HCT116 (cell line): ENCODE measurements at places on chromosomes 11 and 22. TPM values are rescaled to one million over a fixed set of nuclear protein-coding genes. Genes with fewer than 3 reads are reported as not detected.

DNA sequence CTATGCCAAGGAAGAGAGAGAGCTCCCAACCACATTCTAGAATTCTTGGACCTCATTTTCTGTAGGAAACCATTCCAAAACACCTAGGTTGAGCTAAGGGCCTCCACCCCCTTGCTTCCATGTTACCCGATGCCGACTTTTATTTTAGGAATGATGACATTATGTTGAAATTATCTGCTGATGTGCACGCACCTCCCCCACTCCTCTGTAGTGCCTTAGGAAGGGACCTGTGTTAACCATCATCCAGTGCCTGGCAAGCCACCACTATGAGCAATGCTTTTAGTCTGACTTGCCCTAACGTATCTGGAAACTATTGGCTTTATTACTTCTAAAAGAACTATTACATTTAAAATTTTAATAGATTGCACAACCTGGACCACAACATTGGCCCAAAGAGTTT lies 42.1 kb downstream of the NCAPD3 start:
- no peak overlapping the region for H3K4me3 ChIP-seq
- H3K4me1 ChIP-seq: no peaks in the 10 kb centered on the region
- no peaks in the 10 kb centered on the region for H3K27me3 ChIP-seq
- H3K27ac ChIP-seq: no peak overlapping the region
- DNase-seq: no peak
- peaks cover 51% of the 10 kb centered on the region for H3K36me3 ChIP-seq

DNA sequence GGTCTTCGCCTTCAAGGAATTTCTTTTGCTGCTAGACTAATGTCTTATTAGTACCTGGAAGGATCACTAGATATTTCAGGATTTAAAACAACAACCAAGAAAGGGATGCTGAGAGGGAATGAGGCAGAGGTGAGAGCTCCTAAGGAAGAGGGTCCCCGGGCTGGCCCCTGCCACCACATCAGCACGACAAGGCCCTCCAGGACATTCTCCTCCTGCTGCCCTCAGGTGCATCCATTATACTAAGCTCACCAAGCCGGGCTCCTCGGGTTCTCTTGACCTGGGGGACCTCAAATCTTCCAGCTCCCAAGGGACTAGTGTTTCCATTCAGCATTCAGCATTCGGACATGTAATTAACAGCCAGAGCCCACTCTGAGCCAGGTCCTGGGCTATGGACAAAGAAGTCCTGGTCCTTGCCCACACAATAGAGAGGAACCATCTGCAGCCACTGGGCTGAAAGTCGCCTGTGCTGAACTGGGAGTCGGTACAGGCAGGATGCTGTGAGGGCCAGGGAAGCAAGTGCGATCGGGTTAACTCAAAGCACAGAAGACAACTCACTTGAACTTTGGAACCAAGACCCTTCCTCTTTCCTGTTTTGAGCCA lies 29.4 kb upstream of the OAF start:
- no peak for DNase-seq
- no peaks in the 10 kb centered on the region for H3K36me3 ChIP-seq
- peaks cover 17% of the 10 kb centered on the region; the same call in 1 of the 2 replicates for H3K4me1 ChIP-seq
- peaks cover 14% of the 10 kb centered on the region; the same call in 1 of the 2 replicates for H3K27me3 ChIP-seq
- H3K27ac ChIP-seq: no peak overlapping the region

GRCh38 chr11:23974601-23975000 lies 522.3 kb upstream of the LUZP2 start:
- H3K36me3 ChIP-seq: no peaks in the 10 kb centered on the region
- H3K27me3 ChIP-seq: no peaks in the 10 kb centered on the region
- no peak overlapping the region for H3K27ac ChIP-seq
- no peak for DNase-seq
- no peaks in the 10 kb centered on the region for H3K4me1 ChIP-seq

- H3K36me3 ChIP-seq: peaks cover 13% of the 10 kb centered on the region; the same call in 1 of the 2 replicates
- DNase-seq: no peak
- peak overlapping the region; percentile 81 for H3K4me3 ChIP-seq
Measured at GRCh38 chr22:23180893-23181720, 798 bp downstream of the BCR start.

The CNTF gene
- total RNA-seq: 2.3 TPM

DNA sequence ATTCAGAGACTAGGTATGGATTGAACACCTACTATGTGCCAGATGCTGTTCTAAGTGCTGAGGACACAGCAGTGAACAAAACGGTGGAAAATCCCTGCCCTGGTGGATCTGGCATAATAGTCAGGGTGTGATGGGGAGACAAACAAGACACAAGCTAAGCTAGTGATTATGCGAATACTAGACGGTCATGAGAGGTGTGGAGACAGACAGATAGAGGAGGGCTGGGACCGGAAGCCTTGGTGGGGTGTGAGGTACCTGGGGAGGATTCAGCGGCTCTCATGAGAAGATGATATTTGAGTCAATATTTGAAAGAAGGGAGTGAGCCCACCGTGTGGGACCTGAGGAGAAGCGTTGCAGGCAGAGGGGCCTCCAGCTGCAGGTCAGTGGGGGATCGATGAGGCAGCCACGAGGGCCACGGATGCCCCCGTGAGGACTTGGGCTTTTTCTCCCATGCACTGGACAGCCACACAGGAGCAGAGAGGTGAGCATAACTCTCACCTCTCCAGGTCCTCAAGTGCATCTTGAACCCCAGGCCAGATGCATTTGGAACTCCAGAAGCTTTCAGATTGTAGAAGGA lies 4.7 kb downstream of the CD5 start:
- no peaks in the 10 kb centered on the region for H3K36me3 ChIP-seq
- H3K27ac ChIP-seq: no peak overlapping the region
- no peaks in the 10 kb centered on the region for H3K27me3 ChIP-seq
- no peak for DNase-seq
- H3K4me1 ChIP-seq: no peaks in the 10 kb centered on the region

The SLC22A9 gene
- total RNA-seq: not detected

DNA sequence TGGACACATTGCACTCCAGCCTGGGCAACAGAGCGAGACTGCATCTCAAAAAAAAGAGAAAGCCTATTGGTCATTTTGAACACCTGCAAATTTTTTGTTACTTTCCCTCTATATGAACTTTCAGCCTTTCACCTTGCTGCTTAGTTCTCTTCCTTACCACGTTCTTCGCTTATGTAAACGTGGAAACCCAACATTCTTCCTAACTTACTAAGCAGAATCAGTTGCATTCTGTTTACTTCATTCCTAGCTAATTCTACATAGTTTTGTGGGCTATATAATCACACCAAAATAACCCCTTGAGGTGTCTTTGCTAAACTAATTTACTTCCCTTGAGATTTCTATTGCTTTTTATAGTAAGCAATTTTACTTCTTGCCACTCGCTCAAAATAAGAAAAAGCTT lies 23.2 kb downstream of the MS4A4A start:
- no peak overlapping the region for H3K4me3 ChIP-seq
- no peaks in the 10 kb centered on the region for H3K27me3 ChIP-seq
- no peak overlapping the region for H3K27ac ChIP-seq
- no peaks in the 10 kb centered on the region for H3K4me1 ChIP-seq
- H3K36me3 ChIP-seq: no peaks in the 10 kb centered on the region
- DNase-seq: no peak

GRCh38 chr11:1650034-1650917 lies 20.7 kb downstream of the KRTAP5-5 start:
- no peak overlapping the region for H3K27ac ChIP-seq
- no peak overlapping the region for H3K4me3 ChIP-seq
- no peaks in the 10 kb centered on the region for H3K27me3 ChIP-seq
- H3K36me3 ChIP-seq: no peaks in the 10 kb centered on the region
- DNase-seq: no peak

GRCh38 chr22:31199187-31199586 lies 12.9 kb upstream of the LIMK2 start:
- peaks cover 5% of the 10 kb centered on the region for H3K36me3 ChIP-seq
- no peaks in the 10 kb centered on the region for H3K27me3 ChIP-seq
- no peak for DNase-seq
- H3K4me3 ChIP-seq: no peak overlapping the region
- H3K4me1 ChIP-seq: no peaks in the 10 kb centered on the region

DNA sequence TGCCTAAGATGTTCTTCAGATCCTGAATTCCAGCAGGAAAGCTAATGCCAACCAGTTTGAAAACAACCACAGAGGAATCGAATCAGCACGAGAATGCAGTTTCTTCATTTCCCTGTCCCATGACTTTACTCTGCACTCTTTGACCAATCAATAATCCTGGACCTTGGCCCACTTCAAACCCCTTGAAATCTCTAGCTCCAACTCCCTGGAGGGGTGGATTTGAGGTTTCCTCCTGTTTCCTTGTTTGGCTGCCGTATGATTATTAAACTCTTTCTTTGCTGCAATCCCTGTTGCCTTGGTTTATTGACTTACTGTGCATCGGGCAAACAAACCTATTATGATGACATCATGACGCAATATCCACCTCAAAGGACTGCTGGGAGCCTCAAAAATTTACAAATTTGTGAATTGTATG lies 109.3 kb downstream of the FBXO7 start:
- no peaks in the 10 kb centered on the region for H3K4me1 ChIP-seq
- H3K27ac ChIP-seq: no peak overlapping the region
- H3K36me3 ChIP-seq: no peaks in the 10 kb centered on the region
- DNase-seq: no peak

The SMTNL1 gene
- total RNA-seq: not detected

GRCh38 chr11:3622521-3622920 lies 19.3 kb downstream of the ART5 start:
- H3K4me3 ChIP-seq: no peak overlapping the region
- DNase-seq: no peak
- H3K27me3 ChIP-seq: no peaks in the 10 kb centered on the region
- no peaks in the 10 kb centered on the region for H3K4me1 ChIP-seq
- no peak overlapping the region for H3K27ac ChIP-seq

- H3K27ac ChIP-seq: no peak overlapping the region
- H3K27me3 ChIP-seq: no peaks in the 10 kb centered on the region
- peaks cover 11% of the 10 kb centered on the region; the same call in 1 of the 2 replicates for H3K4me1 ChIP-seq
- H3K36me3 ChIP-seq: 0 out of 2 replicates have a peak, but pooled peaks cover 4% of the 10 kb centered on the region
Measured at GRCh38 chr11:74069146-74070046, 60.5 kb upstream of the UCP3 start.

The LIF gene
- total RNA-seq: 75.4 TPM

DNA sequence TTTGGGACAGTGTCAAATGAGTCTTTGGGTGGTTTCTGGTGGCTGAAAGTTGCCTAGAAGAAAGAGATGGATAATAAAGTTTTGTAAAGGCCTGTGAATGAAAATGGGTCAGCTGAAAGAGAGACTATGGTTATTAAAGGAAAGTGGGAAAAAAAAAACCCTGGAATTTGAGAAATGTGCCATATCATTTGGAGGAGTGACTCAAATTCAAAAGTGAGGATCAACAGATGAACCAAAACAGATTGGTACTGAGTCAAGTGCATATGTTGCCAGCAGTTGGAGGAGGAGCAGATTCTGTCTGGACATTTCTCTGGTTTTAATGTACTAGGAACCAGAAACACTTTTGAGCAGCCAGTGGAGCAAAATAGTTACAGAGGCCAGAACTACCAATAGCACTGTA lies 339.8 kb downstream of the KCNA4 start:
- no peaks in the 10 kb centered on the region for H3K36me3 ChIP-seq
- H3K27ac ChIP-seq: no peak overlapping the region
- no peaks in the 10 kb centered on the region for H3K4me1 ChIP-seq

The PHETA2 gene
- 0.22 TPM for total RNA-seq

DNA sequence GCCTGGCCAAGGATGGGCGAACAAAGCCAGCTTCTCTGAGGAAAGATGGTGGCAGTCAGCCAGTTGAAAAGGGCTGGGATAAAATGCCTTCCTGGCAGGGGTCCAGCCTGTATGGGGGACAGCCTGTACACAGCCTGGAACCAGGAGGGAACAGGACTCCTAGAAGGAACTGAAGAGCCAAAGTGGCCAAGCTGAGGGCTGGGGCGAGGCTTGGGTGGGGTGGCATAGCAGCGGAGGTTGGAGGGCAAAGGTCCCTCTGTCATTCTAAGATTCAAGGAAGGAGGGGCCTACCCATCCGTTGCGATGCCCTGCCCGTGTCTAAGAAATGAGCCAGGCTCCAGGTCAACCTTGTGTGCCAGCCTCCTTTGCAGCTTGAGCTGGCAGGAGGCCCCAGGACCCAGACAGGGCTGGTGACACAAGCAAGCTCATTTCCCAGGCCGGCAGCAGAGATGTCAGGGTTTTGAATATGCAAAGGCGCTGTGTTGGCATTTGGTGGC lies 22.6 kb downstream of the FADD start:
- H3K27ac ChIP-seq: no peak overlapping the region
- no peaks in the 10 kb centered on the region for H3K36me3 ChIP-seq
- DNase-seq: no peak
- peaks cover 10% of the 10 kb centered on the region; the same call in 1 of the 2 replicates for H3K4me1 ChIP-seq
- H3K27me3 ChIP-seq: no peaks in the 10 kb centered on the region; the same call in 1 of the 2 replicates
- no peak overlapping the region for H3K4me3 ChIP-seq

DNA sequence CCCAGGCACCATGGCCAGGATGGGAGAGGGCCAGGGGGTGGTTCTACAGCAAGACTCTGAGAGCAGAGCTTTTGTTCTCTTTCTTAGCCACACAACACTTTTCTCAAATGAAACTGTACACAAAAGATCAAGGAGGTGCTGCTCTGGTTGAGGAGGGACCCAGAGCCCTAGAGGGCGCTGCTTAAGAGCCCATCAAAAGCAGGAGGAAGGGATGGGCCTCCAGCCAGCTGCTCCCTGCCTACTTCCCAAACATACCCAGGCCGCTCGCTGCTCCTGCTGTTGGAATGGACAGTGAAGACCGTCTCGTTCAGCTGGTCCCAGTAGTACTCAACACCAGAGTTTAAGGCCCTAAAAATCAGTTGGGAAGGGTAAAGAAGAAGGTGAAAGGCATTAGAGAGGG lies 18.4 kb upstream of the CHRM4 start:
- H3K27me3 ChIP-seq: no peaks in the 10 kb centered on the region
- no peak for DNase-seq
- H3K4me1 ChIP-seq: no peaks in the 10 kb centered on the region
- H3K4me3 ChIP-seq: no peak overlapping the region

The TSPAN32 gene
- total RNA-seq: not detected
